ENCODE measurements at places on chromosomes 5 and 9.

DNA sequence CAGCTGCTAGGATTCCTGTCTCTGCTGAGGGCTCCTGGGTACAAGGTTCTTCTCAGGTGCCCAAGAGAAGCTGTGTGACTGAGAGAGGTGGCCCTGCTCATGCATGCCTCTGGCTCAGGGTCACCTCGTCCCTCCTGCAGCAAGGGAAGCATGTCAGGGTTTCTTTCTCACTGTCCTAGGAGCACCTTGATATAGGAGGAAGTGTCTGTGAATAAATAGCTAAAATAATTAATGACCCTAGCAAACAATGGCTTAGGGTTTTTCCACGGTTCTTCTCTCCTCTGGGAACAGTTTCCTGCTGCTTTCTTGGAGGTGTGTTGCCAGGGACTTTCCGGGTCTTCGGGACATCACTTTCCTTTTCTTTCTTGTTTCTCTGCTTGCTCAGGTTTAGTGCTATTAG lies 87.2 kb downstream of the ARHGAP26 start:
- DNase-seq = no peak

DNA sequence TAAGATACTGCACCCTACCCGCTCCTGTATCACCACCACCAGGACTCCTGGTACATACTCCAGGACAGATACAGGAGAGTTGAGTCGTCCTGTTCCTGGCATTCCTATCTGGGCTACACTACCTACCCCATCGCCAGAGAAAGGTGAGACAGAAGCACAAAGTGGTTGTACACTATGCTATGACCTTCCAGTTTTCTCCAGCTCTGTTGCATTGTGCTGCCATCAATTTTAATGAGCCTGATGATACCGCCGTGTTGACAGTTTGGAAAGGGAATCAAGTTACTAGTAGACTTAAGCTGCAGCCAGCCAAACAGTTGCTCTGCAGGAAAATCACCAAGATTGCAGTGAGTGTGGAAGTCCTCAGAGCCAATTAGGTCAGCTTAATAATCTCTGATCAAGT lies 35.2 kb downstream of the ANP32B start:
- DNase-seq = no peak

DNA sequence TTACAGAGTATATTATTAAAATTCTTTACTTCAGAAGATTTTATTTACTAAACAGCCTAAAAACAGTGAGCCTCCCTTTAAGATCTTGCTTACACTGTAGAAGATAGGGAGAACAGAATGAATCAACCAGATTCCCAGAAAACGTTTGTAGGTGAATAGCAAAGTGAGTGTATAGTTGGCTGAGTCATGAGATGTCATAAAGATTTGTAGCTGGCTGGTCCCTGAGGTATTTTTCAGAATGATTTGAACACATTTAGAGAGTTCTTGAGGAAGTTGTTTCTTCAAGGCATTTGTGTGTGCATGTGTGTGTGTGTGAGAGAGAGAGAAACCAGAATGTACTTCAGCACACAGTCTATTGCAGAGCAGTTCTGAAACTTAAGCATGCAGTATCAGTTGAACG lies 159.4 kb upstream of the PRR16 start:
- DNase-seq = no peak

DNA sequence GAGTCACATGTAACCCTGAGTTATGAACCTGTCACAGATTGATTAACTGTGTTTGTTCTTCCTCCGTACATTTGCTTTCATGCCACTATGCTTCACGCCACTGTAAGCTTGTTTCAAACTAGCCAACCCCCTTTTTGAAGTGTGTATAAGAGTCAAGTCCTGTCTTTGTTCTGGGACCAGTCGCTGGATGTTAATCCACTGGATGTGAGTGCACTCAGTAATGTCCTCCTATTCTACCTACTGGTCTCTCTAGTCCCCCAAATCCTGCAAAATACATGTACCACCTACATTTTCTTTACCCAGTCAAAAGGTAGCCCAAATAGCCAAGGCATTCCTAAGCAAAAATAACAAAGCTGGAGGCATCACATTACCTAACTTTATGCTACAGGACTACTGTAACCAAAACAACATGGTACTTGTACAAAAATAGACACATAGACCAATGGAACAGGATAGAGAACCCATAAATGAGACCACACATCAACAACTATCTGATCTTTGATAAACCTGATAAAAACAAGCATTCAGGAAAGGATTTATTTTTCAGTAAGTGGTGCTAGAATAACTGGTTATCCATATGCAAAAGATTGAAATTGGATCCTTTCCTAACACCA lies 1139.1 kb upstream of the SEMA6A start:
- no peak for DNase-seq

GRCh38 chr9:108134486-108135128 lies 645.0 kb upstream of the KLF4 start:
- DNase-seq = no peak

DNA sequence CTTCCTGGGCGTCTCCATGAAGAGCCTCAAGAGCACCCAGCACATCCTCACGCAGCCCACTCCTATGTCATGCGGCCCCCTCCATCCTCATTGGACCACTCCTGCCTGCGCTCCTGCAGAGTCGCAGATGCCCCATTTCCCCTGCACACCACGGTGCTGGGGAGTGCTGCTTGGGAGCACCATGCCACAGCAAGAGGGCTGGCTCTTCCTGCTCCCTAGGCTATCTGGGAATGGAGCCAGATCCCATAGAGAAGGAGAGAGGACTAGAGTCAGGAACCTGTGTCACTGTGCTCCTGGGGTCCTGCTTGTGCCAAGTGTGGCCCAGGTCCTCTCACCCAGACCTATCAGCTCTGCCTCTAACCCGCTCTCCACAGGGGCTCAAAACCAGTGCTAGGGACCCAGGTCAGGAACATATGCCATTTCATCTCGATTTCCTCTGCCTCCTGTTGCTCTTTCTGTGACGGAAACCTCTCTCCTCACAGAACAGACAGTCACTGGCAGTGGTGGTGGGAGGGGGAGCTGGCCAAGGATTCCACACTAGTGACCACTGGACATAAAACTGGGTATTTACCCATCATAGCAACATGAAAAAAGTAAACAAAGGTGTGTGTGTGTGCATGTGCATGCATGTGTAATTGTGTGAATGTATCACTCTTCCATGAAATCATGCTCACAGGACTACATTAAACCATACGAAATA lies 178.4 kb downstream of the TTLL11 start:
- DNase-seq = no peak

DNA sequence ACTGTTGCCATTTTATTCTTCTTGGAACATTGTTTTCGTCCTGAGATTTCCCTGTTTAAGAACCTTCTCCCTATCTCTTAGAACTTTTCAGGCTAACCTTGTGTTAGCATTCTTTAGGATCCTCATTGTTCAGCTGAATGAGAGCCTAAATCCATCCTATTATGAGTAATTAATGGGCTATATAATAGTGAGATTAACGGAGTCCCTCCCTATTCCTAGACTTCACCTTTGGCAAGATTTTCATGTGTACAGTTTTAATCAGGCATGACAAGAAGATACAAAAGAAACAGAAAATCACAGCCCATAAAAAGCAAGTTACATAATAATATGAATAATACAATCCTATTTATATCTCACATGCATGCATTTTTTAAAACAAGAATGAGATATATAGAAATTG lies 9.1 kb upstream of the MSMP start:
- DNase-seq = no peak

DNA sequence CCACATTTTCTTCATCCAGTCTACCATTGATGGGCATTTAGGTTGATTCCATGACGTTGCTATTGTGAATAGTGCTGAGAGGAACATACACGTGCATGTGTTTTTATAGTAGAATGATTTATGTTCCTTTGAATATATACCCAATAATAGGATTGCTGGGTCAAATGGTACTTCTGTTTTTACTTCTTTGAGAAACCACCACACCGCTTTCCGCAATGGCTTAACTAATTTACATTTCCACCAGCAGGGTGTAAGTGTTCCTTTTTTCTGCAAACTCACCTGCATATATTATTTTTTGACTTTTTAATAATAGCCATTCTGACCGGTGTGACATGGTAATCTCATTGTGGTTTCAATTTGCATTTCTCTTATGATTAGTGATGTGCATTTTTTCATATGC lies 82.2 kb upstream of the RFX3 start:
- no peak for DNase-seq

DNA sequence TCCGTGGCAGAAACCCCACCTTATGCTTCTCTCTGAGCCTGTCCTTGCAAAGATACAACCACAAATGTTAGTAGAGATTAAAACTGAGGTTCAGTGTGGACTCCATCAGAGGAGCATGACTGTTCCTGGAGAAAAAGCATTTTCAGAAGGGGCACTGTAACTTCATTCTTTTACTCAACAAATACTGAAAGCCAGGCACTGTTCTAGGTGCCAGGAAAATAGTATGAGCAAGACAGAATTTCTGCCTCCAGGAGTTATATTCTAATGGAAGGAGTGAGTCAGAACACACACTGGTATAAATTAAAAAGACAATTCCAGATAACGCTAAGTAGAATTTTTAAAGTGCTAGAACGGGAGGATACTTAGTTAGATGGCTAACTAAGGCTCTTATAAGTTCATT lies 251.4 kb upstream of the GAS1 start:
- no peak for DNase-seq

GRCh38 chr5:35089334-35090314 lies 41.9 kb upstream of the AGXT2 start:
- DNase-seq = no peak

GRCh38 chr5:178116143-178116885 lies 3.0 kb downstream of the N4BP3 start:
- DNase-seq = no peak

DNA sequence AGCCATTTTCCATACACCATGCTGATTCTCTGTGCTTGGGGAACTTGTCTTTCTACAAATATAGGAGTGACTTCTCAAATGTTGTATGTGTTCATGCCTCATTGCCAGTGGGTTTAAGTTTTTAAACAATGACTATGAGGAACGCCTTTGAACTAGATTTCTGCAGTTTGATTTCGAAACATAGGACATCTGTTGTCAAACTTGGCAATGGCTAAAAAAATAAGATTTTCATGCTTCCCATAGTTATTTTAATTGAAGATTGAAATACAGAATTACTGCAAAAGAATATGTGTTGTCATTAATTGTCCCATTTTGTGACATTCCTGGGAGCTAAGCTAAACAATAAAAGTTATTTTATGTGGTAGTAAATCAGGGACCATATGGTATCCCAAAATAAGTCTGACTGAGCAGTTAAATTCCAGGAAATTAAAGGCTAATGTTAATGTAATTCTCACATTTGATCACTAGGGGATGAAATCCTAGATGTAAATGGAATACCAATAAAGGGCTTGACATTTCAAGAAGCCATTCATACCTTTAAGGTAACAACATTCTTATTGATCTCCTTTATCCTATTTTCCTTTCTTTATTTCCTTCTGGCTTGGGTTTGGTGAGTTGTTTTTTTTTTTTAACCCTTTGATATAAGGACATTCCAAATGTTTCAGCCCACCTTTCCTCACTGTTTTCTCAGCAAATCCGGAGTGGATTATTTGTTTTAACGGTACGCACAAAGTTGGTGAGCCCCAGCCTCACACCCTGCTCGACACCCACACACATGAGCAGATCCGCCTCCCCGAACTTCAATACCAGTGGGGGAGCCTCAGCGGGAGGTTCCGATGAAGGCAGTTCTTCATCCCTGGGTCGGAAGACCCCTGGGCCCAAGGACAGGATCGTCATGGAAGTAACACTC lies 116.7 kb downstream of the GOLPH3 start:
- DNase-seq = no peak

DNA sequence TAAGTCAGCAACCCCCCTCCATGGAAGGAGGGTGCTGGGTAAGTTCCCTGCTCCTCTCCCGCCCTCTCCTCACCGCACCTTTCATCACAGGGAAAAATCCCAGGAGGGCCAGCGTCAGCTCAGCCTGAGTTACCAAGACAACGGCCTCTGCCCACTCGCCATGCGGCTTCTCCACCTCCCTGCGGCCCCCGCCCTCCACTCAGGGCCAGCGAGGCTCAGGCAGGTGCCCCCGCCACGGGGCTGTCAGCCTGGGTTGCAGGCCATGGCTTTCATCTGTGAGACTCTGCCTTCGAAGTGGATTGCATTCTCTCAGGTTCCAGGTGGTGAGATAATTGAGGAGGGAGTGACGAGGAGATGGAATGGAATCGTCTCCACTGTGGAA lies 27.2 kb upstream of the LAMC3 start:
- no peak for DNase-seq

DNA sequence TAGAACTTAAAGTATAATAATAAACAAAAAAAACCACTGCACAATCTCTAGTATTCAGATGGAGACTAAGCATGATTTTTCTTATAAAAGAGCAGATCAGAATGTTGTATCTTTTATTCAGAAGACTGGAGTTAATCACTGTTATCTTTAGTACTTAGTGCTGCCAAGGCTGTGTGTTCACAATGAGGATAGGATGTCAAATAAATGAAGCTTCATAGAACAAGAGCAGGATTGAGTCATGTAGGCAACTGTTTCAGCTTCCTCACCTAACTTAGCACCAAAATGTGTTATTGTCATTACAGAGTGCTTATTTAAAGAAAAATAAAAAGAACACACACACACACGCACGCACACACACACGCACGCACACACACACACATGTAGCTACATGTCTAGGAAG lies 58.1 kb upstream of the CDKN2B start:
- DNase-seq = no peak

- DNase-seq = no peak
Measured at GRCh38 chr9:135060461-135061116, 26.9 kb upstream of the OLFM1 start.

DNA sequence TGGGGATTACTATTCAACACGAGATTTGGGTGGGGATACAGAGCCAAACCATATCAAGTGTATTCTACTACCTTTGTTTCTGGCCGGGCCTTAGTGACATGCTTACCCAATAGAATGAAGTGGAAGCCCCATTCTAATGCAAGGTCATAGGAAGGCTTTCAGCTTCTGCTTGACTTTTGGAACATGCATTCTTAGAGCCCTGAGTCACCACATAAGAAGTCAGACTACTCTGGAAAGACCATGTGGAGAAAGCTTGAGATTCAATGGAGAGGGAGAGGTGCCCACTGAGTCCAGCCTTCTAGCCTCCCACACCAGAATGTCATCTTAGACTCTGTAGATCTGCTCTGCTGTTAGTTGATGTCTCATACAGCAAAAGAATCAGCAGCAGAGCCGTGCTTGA lies 155.7 kb upstream of the FBN2 start:
- DNase-seq = no peak

- DNase-seq = no peak
Measured at GRCh38 chr9:33782395-33783152, 12.8 kb upstream of the PRSS3 start.

GRCh38 chr5:6319116-6319515 lies 59.2 kb downstream of the MED10 start:
- DNase-seq = no peak

DNA sequence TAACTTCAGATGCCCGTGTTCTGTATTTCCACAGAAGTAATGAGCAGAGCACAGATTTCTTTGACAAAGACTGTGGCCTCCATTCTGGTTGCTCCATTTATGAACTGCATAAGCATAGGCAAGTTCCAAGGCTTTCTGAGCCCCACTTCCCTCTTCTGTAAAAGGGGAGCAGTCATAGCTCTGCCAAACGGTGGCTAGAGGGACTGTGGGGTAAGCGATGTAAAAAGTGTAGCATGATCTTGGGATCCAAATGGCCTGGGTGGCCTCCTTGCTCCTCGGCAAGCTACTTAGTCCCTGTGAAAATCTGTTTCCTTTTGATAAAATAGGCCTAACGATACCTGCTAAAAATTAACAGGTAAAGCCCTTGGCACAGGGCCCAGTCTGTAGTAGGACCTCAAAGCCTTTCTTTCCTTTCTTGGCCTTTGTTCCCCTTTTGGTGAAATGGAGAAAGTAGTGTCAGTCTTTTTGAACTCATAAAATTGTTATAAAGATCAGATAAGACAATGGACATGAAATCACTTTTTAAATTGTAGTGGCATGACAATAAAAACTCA lies 646.6 kb downstream of the ACTL7B start:
- DNase-seq = no peak
